Stimulated activated effector memory CD8-positive, alpha-beta T cell treated with anti-CD3 and anti-CD28 coated beads, Interleukin-12 subunit alpha, Interleukin-12 subunit beta, amount 100 ng/mL, for 72 hours (primary cell): ENCODE measurements at places on chromosomes 4 and X.

- DNase-seq: no peak
Measured at GRCh38 chr4:83013420-83013867, 2.8 kb upstream of the LIN54 start.

- DNase-seq: no peak
Measured at GRCh38 chr4:23305026-23305425, 584.8 kb downstream of the PPARGC1A start.

DNA sequence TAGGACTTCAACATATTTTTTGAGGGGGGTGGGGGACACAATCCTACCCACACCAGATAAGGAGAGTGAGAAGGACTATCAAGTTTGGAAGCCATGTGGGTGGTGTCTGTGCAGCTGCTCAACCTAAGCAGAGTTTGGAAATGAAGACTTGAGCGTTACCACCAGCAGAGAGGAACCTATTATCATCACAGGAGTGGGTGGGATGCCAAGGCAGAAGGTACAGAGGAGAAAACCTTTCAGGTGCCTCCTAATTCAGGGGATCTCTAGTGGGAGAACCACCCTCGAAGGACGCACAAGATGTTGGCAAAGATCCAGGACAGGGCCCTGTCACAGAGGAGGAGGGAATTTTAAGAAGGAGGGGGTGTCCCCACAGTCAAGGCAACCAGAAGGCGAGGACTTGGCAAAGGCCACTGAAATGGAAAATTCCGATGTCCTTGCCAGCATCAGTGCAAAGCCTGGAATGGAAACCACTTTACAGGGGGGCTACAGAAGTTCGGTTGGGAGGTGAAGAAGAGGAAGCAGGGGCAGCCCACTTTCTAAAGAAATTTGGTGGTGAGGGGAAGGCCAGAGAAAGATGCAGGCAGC is 8.4 kb upstream of the GPM6B start:
- DNase-seq: no peak

DNA sequence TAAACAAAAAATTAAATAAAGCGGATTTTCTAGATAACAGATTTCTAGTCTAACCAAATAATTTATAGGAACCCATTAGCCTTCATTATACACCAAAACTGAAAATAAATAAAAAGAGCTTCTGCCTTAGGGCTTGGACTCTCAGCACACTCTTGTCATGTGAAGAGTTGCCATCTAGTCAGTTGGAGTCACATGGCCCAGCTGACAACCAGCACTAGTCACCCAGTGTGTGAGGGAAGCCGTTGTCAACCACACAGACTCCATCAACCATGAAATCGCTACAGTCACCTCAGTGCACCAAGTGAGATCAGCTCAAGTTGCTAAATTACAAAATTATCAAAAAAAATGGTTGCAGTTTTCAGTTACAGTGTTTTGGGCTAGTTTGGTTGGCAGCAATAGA is 470.0 kb downstream of the GASK1B start:
- DNase-seq: no peak

- no peak for DNase-seq
Measured at GRCh38 chr4:74325886-74326285, 17.6 kb downstream of the EPGN start.

DNA sequence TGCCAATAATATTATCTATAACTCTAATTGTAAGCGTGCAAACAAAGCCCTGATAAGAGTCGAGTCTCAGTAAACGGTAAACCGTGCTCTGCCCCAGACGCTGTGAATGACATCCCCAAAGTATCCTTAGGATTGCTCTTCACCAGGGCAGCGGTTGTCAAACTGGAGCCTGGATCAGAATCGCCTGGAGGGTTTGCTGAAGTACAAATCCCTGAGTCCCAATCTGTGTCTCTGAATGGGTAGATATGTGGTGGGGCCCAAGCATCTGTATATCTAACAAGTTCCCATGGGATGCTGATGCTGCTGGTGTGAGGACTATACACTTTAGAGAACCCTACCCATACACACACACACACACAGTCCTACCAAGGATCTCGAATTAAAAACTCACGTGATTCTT is 813 bp upstream of the APBB2 start:
- DNase-seq: no peak

- DNase-seq: no peak
Measured at GRCh38 chr4:113040793-113041192, 8.7 kb upstream of the ANK2 start.

GRCh38 chr4:24130637-24131036 is 240.8 kb upstream of the PPARGC1A start:
- no peak for DNase-seq

DNA sequence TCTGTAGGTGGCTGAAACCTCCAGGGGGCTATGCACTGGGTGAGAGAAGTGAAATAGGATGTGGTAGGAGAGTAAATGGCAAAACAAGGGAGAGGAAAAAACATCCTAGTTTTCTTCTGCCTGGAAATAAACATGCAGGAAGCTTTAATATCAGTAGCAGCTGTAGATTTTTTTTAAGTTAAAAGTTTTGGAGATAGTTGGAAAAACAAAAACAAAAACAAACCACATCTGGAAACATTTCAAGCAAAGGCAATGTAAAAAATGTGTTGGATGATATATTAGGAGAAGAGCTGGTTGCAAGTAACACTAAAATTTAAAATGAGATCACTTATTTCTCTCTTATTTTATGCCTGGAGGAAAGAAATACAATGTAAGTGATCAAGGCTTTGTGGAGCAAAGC is 388.0 kb downstream of the SPRY1 start:
- no peak for DNase-seq

DNA sequence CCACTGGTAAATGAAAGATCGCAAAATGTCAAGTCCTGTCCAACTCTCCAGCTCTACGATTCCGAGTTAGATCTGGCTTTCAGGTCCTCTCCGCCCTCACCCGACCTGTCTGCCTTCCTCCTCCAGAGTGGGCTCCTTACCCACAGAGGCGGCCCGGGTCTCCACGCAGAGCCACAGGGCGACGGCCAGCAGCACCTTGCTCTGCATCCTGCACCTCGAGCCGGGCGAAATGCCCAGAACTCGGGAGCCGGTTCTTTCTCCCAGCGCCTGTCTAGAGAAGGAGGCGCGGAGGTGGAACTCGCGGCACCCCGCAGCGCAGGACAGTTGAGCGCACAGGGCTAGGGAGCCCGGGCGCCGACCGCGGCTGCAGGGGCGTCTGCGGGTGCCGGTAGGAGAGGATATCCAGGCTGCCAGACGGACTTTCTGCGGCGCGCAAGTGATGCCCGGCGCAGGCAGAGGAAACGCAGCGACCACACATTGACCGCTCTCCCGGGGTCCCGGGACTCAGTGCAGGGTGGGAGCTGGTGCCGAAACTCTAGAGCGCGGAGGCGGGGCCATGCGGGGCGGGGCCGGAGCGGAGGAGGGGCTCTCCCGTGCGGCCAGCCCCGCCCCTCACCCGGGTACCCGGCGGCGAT is at the start of gene KDR:
Gene KDR (minus strand): TSS at position 509 of the 635 bp plus-strand sequence. CDS start 302 bp downstream, at position 207.
- no peak for DNase-seq

- no peak for DNase-seq
Measured at GRCh38 chr4:2781911-2782310, 11.0 kb upstream of the SH3BP2 start.

DNA sequence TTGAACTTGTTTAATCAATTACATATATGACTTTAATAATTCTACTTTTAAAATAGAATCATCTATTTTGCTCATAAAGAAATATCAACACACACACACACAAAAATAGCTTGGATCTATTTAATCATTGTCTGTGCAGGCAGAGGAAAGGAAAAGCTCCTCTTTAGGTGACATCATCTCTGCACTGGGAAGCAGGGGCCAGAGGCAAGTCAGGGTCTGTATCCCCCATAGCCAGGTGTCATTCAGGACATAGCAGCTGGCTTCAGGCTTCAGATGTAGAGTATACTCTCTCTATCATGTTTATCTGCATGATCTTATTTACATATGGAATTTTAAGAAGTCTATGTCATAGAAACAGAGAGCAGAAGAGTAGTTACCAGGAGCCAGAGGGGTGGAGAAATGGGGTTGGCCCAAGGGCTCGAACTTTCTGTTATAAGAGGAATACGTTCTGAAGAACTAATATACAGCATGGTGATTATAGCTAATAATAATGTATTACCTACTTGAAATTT is 110.4 kb upstream of the LDB2 start:
- no peak for DNase-seq

DNA sequence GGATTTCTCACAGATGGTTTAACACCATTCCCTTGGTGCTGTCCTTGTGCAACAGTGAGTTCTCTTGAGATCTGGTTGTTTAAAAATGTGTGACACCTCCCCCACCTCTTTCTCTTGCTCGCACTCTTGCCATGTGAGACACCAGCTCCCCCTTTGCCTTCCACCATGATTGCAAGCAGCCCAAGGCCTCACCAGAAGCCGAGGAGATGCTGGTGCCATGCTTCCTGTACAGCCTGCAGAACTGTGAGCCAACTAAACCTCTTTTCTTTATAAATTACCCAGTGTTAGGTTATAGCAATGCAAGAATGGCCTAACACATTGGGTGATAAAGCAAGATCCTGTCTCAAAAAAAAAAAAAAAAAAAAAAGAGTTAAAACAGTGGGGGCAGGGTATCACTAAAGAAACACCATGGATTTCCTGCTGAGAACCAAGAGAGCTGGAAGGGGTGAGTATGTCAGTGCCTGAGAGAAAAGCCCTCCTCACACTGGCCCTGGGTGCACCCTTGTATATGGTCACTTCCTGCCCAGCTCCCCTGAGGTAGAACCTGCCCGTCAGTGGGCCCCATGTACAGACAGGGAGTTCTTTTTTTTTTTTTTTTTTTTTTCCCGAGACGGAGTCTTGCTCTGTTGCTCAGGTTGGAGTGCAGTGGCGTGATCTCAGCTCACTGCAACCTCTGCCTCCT is 46.4 kb downstream of the APOO start:
- no peak for DNase-seq

- no peak for DNase-seq
Measured at GRCh38 chr4:137065311-137065710, 467.0 kb downstream of the PCDH18 start.

DNA sequence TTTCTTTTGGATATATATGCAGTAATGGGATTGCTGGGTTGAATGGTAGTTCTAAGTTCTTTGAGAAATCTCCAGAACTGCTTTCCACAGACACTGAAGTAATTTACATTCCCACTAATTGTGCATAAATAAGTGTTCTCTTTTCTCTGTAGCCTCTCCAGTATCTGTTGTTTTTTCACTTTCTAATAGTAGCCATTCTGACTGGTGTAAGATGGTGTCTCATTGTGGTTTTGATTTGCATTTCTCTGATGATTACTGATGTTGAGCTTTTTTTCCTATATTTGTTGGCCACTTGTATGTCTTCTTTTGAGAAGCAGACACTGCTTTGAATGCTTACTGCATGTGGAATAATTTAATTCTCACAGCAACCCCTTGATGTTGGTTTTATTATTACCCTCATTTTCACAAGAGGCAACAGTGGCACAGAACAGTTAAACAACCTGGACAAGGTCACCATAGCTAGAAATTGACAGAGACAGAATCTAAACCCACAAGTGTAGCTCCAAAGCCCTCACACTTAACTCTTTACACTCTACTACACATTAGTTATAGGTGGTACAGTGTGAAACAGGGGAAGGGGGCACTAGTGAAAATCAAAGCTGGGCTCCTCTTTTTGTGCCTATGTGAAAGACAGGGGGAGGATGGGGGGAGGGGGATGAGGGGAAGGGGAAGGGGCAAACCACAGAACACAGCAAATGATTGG is 96.1 kb downstream of the REELD1 start:
- DNase-seq: no peak

DNA sequence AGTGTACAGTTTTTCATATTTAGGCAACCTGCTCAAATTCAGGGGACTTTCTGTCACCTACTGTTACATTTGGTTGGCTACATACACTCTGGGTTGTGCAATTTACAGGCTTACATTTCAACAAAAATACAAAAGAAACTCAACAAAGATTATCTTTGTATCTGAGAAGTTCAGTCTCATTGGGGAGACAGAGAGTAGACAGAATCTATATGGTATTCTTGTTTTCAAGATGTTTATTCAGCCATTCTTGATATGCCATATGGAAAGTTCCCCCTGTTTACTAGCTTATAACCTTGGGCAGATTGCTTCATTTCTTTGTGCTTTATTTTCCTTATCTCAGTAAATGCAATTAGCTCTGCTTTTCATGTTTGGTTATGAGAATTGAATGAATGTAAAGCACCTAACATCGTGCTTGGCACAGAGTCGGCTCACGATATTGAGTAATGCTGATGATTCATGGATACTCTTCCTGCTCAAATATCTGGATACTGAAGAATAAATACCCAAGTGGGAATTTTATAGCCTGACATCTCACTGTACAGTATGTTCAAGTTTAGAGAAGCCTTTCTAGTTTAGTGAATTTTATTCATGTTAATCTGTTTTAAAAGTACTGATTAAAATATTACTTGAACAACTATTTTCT is 96.5 kb upstream of the PACRGL start:
- DNase-seq: no peak

DNA sequence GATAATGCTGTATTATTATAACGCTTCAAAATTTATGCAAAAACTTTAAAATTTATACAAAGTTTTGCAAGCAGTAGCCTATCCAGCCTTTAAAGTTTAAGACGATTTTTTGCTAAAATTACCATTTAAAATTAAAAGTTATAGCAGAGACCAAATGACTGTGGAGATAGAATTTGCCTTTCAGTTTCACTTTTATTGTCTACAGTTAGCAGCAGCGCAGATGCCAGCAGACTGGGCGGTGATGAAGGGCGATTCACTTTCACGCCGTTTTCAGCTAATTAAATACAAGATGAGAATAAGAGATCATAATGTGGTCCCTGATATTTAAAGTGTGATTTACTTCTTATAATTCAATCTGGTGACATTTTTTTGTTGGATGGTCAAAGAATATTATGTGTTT is 1381.5 kb upstream of the ADGRL3 start:
- no peak for DNase-seq

GRCh38 chr4:3373468-3373867 is 68.3 kb upstream of the HGFAC start:
- DNase-seq: no peak

DNA sequence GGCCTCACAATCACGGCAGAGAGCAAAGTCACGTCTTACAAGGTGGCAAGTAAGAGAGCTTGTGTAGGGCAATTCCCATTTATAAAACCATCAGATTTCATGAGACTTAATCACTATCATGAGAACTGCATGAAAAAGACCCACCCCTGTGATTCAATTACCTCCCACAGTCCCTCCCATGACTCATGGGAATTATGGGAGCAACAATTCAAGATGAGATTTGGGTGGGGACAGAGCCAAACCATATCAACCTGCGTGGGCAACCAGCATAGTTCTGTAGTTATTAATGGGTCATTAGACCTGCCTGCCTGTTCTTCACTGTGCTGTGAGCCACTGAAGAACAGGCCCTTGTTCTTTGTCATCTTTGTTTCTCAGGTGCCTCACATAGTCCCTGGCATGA is 593.7 kb upstream of the BOD1L1 start:
- no peak for DNase-seq

DNA sequence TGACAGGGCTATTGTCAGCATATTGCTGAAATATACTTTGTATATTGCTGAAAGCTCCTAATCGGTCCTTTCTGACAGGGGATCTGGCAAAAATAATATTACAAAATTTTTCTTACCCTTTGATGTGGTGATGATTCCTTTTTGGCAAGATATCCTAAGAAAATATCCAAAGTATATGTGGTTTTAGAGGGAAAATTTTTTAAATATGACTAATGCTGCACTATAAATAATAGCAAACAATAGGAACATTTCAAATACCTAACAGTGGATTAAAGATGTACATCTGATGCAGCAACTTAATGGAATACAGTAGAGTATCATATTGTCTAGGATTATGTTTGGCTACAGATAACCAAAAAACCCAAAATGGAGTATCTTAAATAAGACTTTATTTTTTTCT is 49.6 kb downstream of the RRAGB start:
- DNase-seq: no peak
